Stimulated activated CD8-positive, alpha-beta memory T cell treated with anti-CD3 and anti-CD28 coated beads, Interleukin-4, amount 100 ng/mL, for 1 hour (primary cell): ENCODE measurements at places on chromosomes 6 and 20.

- DNase-seq: no peak
Observed at GRCh38 chr6:25452031-25452430, 172.9 kb downstream of the CARMIL1 start.

DNA sequence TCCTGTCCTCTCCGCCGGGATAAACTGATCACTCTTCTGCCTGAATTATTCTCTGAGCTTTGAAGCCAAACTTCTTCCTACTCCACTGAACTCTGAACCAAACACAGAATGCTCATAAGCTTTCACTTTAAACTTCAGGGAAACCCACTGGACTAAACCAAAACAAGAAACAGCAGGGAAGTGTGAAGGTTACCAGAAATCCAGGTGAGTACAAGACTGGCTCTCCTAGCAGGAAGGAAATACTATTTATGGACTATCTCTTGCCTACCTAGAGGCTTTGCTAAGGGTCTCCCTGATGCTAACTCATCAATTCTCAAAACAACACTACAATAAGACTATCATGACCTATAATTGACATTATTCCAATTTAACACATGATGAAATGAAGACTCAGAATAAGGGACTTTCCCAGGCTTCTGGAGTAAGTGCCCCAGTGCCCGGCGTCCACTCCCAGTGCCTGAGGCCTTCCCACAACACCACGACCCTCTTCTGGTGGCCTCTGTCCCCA lies 145.0 kb downstream of the ZDHHC14 start:
- no peak for DNase-seq

DNA sequence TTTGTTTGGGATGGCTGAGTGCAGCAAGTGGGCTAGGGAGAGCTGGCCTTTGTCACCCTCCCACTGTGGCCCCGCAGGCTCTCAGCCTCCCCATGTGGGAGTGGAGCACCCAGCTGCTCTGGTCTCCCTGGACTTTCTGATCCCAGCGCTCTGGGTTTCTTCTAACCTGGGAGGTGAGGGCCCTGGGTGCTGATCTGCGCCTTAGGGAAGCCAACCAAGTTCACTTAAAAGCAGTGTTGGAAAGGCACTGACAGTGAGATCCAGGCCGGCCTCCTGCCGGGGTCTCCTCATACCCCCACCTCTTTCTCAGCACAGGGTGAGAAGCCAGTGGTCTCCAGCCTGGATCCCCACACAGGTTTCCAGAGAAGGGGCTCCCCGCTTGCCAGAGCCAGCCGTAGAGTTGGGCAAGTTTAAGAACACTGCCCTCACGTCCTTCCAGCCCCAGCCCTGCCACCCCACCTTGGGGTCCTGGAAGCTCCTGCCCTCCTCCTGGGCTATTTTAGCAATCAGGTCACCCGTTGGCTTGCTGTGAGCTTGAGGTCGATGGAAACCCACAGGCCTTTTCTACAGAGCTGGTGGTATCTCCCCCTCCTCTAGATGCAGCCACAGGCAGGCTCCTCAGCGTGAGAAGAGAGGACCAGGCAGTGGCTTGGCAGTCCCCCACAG lies 9.6 kb downstream of the C20orf203 start:
- DNase-seq: no peak

- no peak for DNase-seq
Observed at GRCh38 chr20:16475225-16475624, 98.0 kb downstream of the KIF16B start.

GRCh38 chr6:84560436-84561390 lies 203.7 kb downstream of the TBX18 start:
- no peak for DNase-seq

GRCh38 chr6:119676961-119677360 lies 327.4 kb upstream of the MAN1A1 start:
- no peak for DNase-seq

DNA sequence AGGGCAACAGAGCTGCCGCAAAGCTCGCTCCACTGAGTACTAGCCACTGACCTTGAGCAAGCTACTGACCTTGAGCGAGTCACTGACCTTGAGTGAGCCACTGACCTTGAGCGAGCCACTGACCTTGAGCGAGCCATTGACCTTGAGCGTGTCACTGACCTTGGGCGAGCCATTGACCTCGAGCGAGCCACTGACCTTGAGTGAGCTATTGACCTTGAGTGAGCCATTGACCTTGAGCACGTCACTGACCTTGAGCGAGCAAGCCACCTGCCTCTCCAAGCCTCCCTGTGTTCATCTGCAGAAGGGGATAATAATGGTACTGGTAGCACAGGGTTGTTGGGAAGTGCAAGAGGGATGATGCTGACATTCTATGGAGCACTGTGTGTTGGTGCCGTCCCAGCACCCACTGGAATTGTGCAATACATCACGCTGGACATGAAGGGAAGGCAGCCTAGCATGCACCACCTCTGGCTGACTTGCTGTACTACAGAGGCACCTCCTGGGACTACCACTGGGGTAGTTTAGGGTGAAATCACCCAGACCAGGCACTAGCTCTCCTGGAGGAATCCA lies 60.2 kb downstream of the CTCFL start:
- no peak for DNase-seq

DNA sequence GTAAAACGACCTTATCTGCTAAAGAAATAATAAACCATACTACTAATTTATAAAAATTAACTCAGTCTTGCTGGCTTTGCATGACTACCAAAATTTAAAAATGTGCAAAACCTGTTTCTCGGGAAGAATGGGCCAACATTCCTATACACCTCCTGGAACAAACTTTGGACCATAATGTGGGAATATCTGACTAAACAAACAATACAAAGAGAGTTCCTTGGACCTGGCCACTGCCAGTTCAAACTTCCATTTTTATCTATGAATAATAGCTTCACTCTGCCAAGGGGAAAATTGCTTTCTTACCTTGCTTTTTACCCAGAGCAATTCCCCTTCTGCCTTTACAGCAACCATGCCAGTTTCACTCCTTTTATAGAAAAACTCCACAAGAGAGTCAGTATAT lies 38.7 kb upstream of the POU5F1 start:
- no peak for DNase-seq

GRCh38 chr6:21504790-21505189 lies 88.8 kb upstream of the SOX4 start:
- DNase-seq: no peak

DNA sequence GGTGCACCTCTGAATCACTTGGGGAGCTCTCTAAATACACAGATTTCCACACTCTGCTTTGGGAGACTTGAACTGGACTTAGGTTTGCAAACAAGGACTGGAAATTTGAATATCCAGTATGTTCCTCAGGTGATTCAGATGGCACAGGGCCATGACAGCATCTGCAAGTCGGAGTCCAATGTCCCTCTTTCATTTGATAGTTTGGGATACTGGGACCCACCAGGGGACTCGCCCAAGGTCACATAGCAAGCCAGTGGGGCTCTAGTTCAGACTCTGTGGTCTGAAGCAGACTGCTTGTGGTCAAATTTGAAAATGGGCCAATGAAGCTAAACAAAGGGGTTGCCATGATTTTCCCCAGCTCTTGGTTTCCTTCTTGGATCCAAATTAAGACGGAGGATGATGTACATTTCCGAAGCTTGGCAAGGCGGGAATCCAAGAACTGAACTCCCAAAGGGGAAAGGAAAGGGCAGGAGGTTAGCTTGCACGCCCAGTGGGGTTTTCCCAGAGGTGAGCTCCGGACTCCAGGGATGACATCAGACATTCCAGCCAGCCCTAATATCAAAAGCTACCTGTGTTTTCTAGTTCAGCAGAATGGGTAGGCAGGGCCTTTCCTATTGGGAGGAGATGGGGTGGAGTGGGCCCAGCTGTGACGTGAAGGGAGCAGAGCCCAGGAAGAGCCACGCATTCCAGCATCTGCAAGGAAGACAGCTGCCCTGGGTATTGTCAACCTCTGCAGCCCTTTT lies 3.4 kb upstream of the SYS1 start:
- DNase-seq: no peak

DNA sequence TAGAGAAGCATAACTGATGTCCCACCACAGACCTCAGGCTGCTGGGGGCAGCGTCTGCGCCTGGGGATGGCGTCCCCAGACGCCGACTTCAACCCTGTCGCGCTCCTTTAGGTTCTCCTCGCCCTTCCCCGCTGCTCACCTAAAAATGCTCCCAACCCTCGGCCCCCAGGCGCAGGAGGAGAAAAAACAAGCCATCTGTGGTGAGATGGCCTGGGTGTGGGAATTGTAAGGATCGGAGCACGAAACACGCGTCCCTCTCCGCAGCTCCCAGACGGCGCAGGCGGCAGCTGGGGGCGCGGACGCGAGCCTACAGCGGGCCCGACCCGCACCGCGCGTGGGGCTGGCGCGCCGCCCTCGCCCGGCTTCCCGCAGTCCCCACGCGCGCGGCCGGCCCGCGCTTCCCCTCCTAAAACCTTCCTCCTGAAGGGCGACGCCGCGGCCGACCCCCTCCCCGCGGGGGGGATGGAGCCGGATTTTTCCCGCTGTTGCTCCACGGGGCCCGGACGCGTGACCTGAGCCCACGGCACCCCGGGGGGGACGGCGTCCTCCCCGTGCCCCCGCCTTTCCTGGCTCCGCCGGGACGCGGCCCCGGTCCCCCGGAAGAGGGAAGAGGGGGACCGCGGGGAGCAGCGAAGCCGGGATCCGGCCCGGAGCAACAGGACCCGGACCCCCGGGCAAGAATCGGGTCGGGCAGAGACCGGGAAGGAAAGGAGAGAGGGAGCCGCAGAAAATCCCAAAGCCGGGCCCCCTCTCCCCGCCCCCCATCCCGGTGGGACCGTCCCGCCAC lies 611 bp downstream of the EPB41L2 start:
- DNase-seq: no peak

DNA sequence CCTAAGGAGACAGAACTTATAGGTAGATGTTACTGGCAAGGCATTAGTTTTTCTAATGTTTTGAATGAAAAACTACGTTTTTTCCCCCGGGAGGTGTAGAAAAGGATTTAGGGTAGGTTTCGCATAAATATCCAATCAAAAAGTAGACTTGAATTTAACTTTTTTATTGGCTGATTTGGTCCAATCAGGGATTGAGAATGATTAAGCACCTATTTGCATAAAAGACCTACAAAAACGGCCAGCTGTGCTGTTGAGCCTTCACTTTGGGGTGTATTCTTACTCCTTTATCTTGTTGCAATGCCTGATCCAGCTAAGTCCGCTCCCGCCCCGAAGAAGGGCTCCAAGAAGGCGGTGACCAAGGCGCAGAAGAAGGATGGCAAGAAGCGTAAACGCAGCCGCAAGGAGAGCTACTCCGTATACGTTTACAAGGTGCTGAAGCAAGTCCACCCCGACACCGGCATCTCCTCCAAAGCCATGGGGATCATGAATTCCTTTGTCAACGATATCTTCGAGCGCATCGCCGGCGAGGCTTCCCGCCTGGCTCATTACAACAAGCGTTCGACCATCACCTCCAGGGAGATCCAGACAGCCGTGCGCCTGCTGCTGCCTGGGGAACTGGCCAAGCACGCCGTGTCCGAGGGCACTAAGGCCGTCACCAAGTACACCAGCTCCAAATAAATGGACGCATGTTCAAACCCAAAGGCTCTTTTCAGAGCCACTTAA lies 113.5 kb upstream of the BTN3A2 start:
- DNase-seq: no peak

DNA sequence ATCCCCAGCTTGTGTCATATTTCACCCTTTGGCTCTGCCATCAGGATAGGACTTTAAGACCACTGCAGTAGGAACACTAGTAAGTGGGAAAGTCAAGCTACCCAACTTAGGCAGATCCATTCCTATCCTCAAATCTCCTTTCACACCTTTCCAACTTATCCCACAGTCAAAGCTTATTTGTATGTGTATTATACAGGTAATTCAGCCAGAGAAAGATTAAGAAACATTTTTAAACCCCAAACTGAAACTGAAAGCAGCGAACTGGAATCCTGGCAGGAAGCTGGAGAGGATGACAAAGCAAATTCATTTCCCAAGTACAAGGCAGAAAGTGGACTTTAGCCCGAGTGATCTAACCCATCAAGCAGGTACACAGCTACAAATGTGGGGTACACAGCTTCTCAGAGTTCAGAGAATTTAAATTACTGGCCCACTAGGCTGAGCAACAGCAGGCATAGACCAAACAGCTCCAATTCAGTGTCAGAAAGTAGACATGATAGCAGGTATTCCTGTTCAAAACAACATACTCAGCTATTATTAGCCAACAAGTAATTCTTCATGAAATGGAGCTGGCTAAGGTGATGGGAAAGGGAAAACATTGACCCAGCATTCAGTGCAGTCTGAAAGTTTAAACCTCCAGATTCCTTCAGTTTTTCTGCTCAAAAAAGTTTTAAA lies 39.1 kb downstream of the ILRUN start:
- no peak for DNase-seq

DNA sequence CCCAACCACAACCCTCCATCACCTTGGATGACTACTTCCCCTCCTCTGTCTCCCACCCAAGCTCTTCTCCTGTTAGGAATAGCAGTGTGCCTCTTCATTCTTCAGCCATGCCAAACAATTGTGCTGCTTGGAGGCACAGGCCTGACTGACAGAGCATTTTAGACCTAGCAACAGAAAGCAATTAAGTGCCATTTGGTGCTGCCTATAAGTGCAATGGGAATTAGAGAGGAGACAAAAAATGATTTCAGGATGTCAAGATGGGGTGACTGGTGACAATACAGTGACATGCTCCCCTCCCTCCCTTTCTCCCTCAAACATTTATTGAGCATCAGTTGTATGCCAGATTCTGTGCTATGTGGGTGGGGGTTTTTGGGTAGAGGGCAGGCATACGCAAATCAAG lies 322.6 kb upstream of the MOCS1 start:
- no peak for DNase-seq

DNA sequence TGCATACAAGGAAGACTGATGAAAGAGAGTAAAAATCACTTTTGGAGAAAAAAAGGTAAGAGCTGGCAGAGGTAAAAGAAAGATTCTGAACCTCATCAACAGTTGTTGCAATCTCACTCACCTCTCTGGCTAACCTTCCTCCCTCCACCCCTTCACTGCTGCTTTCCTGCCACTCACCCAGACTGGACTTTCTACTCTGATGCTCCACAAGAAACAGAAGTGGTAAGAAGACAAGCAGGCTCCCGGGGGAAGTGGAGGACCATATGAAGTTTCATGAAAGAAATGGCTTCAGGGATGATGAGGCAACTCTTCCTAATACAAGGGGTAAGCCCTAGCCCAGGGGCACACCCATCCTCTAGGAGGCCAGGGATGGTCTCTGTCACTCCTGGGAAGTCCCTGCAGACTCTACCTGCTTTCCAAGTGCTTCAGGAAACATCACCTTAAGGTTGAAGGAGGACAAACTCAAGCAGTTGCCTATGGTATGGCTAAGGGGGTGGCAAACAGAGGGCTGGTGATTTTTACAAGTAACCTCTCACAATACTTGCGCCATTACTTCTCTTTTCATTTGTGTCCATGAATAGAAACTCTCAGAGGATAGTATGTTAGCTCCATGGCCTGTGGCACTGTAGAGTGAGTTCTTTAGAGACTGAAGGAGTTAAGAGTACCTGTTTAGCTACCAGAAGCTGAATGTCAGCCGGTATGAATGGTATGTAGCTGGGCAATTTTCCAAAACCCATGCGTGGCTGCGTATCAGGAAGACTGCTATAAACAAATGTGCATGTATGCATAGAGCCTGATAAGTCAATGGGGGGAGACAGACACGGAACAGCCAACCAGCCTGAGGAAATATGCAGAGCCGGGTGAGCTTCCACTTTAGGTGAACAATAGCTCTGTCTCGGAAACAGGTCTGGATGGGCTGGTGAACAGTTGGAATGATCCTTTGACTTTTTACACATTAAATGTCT lies 112.0 kb downstream of the BACH2 start:
- DNase-seq: no peak
